ENCODE measurements at places on chromosomes 2 and 18.

DNA sequence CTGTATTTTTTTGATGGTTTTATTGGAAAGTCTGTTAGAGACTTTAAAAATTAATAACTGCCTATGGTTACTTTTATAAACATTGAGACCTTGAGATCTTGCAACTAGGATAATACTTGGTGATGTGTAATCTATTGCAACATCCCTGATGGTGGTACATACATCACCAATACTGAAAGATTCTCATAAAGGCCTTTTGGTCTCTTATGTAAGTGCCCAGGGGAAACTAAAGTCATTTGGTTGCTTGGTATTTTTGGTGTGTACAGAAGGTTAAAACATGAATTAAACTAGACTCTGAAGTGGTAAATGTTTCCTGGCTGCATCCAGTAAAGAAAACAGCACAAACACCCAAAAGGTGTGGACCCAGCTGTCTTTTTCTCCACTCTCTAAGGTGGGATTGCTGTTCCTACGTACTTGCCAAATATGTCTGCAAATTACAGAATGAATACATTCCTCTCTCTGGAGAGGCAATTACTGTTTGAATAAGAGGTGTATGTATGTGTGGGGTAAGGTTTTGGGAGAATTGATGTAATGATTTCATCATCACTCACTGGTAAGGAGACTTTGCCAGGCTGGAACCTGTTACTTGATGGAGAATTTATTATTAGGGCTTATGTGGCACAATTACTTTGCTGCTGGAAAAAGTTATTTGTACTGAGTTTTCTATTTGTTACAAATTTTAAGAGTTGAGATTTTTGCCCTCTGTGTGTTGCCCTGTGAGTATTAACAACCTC is 3.6 kb downstream of the B3GNT2 start:
- DNase-seq, result no peak

- DNase-seq, result no peak
These were observed 360.2 kb downstream of the SETBP1 start for GRCh38 chr18:45040879-45041278.

- no peak for DNase-seq
These were observed 24.1 kb downstream of the ACSL3 start for GRCh38 chr2:222884805-222885424.

DNA sequence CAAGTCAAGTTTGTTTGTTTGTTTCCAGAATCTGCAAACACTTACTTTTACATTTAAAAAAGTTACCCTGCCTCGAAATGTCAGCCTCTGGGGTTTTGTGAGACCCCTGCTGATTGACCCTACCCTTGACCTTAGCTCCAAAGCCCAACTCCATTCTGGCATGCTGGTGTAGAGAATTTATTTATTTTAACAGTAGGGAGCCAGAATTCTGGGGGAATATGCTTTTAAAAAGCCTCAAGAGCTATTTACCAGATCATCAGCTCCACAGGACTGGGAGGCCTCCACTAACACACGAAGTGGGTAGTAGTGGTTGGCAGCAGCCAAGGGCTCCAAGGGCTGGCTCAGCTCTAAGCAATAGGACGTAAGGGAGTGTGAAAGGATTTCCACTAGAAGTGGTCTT is 23.2 kb upstream of the GREB1L start:
- no peak for DNase-seq

DNA sequence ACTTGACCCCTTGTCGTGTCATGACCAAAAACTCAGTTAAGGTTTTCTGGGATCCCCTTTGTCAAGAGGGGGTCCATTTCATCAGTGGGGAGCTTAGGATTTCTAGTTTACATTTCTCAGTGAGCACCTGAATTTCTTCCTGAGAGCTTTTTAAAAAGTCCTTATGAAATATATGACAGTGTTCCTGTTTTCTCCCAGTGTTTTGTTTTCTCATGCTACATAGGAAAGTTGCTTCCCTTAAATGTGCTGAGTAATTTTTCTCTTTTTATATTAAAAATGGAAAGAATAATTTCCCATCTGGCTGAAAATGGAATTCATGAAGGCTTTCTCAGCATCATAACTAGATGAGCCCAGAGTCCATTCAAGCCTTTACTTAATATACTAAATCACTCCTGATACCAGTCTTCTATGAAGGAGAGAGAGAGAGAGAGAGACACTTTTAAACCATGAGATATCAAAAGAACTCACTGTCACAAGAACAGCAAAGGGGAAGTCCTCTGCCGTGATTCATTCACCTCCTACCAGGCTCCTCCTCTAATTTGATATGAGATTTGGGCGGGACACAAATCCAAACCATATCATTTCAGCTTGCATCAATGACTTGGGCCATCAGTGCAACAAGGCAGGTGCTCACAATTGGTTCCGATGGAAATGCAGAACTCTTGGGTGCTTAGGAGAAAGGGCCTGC is 61.1 kb downstream of the XRCC5 start:
- DNase-seq, result no peak

GRCh38 chr2:120626566-120626965 is 109.1 kb upstream of the GLI2 start:
- no peak for DNase-seq
